Umbilical cord (tissue), 2 donors: ENCODE measurements at places on chromosomes 1 and 21.
A peak's percentile ranks its signal among the peaks of the same experiment; 100 is the strongest.

DNA sequence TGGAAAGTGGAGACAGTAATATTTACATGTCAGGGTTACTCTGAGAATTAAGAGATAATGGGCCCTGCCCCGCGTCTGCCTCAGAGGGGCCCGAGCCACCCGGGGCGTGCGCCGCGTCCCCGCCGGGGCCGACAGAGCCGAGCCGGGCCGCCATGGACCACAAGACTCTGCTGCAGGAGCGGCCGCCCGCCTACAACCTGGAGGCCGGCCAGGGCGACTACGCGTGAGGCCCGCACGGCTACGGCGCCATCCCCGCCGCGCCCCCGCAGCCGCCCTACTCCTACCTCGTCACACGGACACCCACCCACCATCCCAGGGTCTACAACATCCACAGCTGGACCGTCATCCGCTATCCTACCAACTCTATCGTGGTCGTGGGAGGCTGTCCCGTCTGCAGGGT is 35.1 kb upstream of the LRRC39 start:
- DNase-seq: no peak

- DNase-seq: no peak
Measured at GRCh38 chr1:164868990-164869389, 310.0 kb downstream of the PBX1 start.

DNA sequence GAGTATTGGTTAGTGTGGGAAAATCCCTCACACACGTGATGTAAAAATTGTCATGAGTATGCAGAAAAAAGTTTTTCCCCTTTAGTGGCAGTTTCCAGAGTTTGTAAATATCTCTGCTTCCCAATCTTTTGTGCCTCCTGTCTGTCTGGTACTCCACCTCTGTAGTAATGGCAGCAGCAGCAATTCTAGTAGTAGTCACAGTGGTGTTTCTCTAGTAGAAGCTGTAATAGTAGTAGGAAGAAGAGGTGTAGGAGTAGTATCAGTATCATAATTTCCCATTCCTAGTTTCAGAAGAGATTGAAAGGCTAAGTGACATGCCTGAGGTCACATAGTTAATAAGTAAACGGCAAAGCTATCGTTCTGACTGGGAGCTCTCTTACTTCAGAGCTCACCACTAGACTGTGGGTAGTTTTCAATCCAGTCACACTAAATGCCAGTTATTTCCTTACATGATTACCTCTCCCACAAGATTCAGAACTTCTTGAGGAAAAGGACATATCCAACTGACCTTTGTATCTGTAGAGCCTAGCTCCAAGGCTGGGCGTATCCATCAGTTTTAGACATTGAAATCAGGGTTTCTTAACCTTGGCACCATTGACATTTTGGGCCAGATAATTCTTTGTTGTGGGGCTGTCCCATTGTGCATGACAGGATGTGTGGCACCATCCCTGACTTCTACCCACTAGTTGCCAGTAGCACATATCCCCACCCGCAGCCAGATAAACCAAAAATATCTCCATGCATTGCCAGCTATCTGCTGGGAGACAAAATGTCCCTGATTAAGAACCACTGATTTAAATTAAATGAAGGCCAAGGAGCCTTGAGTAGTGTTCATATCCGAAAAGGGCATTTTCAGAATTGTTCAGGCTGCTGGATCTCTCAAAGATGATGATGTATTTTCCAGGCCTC is 135.9 kb downstream of the FGGY start:
- DNase-seq: no peak

DNA sequence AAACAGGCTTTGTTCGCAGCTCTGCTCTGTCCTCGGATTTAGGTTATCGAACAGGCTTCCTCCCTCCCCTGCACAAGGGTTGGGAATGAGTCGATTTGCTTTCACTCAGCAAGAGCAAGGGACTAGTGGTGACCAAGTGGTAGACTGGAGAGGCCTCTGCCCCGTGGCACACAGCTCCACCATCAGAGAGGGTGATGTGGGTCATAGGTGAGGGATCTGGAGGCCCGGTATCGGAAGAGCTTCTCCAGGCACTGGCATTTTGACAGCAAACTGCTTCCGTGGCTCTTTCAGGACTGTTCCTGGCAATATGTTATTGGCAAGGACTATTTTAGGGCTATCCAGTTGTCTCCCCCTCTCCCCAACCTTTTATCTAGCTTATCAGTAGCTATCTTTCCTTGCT is 3.1 kb upstream of the ELF3 start:
- DNase-seq: peak; percentile 21

DNA sequence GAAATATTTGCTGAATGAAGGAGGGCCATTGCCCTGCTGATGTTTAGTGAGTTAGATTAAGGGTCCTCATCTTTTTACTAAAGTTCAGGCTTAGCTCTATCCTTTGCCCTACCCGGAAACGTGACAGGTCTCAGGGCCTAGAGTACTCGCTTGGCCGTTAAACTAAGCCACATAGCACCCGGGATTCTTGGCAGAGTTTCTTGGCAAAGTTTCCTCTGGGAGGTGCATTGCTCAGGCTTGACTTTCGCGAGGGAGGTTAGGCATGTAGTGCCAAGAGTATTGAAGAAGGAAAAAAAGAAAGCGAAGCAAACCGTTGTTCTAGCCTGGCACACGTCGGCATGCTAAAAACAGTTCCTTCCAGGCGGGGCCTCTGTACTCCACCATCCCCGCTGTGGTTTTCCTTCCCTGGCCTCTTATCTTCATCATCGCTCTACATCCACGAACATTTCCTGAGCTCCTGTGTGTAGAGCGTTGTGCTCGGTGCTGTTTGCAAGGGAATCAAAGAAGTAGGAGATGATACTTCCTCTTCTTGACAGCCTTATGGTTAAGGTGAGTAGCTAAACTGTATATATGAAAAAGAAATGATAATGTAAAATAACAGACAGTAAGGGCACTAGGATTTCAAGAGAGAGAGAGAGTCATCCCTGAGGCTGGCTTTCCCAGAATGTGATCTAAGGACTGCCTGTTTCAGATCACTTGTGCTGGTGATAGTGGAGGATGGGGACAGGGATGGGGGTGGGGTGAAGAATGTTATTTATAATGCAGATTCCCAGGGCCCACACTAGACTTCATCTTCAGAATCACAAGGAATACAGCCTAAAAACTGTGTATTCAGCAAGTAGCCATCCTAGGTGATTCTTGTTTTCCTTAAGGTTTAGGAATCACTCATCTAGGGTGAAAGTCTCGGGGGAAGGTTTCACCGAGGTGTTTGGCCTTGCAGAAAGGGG is 18.8 kb downstream of the RNF220 start:
- DNase-seq: peak; percentile 72

DNA sequence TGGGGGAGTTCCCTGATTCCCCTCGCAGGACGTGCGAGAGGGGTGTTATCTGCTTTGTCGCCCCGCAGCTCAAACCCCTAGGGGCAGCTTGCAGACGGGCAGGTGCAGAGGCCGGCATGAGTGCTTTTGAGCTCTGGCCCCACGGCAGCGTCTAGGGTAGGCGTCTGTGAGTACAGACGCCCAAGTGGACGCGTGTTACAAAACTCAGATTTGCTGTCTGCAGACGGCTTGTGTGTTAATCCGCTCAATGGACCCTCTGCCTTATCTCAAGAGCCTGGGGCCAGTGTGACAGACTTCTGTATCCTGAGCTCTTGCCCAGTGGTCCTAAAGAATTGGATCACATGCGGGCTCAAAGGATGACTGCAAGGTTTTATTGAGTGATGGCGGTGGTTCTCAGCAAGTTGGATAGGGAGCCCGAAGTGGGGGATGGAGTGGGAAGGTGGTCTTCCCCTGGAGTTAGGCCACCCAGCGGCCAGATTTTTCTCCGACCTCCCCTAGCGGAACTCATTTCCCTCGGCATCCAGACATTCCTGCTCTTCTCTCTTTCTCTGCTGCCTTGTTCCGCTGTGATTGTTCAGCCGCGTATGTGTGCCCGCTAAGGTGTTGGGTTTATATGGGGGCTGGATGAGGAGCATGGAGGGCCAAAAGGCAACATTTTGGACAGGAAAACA is 9.4 kb downstream of the CFHR4 start:
- no peak for DNase-seq

- no peak for DNase-seq
Measured at GRCh38 chr1:206445911-206446356, 24.3 kb upstream of the IKBKE start.

DNA sequence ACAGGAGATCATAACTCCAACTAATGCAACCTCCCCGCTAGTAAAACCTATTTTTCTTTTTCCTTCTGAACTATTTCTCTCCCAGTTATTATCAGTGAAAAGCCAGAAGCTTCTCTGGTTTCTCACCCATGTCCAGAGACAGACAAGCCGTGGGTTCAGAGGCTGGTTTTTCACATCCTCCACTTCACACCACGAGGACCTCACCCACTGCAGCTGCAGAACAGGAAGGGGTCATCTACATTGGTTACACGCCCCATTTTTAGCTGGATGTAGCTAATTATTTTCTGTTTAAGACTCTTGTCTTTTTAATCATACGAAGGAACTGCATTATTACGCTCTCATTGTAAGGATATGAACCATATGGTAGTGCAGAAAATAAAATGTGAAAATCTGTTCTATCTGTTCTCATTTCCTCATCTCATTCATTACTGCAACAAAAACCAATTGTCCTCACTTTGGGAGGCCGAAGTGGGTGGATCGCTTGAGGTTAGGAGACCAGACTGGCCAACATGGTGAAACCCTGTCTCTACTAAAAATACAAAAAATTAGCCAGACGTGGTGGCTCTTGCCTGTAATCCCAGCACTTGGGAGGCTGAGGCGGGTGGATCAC is 39.1 kb upstream of the CLDN14 start:
- DNase-seq: no peak

DNA sequence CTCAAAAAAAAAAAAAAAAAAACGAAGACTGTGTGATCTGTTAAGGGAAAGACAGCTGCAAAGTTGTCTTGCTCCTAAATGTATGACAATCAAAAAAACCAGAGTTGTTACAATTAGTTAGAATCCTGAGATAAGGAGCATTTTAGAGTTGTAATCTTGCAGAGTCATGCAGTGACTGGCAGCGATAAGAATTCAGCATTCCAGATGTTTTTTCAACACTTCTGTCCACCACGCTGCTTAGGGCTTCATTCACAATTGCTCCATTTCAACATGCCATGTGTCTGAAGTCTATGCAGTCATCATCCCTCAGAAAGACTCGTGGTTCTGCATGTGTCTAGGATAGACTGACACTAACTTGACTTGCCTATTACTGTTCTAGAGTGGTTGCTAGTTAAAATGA is 102.4 kb upstream of the BACE2 start:
- DNase-seq: peak; percentile 50

DNA sequence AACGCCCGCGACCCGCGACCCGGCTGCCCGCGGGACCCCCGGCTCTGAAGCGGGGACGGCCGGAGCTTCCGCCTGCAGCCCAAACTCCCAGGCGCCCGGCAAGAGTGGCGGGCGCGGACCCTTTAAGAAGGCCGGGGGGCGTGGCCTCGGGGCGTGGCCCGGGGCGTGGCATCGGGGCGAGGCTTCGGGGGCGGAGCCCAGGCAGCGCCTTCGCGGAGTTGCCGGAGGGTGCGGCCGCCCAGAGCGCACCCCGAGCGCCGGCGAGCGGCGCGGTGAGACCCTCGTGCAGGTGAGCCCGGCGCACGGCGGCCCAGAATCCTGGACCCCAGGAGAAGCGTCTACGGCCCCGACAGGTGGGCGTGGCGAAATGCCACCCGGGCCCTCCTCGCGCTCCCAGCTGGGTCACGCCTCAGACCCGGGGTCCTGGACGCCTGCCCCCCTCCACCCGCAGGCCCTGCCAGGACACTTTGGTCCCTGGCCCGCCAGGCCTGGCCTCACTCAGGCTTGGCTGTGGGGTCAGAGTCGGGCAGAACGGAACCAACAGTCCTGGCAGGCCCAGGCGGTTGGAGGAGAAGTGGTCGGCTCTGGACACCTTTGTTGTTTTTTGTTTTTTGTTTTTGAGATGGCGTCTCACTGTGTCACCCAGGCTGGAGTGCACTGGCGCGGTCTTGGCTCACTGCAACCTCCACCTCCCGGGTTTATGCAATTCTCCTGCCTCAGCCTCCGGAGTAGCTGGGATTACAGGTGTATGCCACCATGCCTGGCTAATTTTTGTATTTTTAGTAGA is 14.4 kb downstream of the RNF223 start:
- DNase-seq: peak; percentile 61

DNA sequence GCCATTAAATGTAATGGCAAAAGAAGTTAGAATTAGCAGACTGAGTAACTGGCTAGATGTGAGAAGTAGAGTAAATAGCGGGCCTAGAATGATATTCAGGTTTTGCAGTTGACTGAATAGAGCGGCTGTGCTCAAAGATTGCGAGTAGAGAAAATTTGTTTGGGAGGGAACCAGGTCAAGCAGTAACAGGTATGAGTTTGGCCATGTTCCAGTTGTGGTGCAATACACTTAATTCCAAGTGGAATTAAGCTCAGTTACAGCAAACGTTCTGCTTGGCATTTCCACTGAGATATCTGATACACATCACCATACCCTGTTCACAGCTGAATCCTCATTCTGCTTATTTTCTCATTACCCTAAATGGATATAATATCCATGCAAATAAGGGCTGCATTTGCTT is 1382.9 kb downstream of the MRPL39 start:
- DNase-seq: no peak

DNA sequence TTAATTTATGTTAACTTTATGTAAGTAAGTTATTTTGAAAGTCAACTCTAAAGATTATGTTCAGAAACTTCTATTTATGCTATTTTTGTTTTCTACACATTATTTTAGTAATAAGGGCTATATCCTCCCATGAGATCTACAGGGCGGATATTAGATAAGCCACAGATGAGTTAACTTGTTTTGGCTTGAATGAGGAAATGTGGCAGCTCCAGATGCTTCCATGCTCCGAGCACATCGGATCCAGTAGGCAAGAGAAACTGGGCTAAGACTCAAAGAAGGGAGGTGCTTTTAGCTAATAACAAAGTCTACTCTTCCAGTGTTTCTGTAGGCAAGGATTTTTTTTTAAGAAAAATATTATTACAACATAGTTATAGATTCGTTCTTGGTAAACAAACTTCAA is 20.0 kb upstream of the LAMC1 start:
- DNase-seq: peak; percentile 53

DNA sequence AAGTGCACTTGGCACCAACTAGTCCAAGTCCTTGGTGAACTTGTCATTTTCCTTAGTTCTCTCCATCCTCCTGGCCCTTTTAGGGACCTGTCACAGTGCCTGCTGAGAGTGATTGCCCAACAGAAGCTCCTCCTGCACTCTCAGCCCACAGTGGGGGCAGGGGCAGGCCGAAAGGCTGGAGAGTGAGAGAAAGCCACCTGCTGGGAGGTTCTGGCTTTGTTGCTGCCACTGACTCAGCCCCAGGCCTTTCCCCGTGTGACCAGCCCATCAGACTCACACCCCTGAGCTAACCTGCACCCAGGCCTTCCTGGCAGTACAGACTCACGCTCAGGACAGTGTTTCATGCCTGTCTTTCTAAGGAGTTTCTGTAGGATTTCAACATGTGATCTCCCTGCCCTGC is 17.1 kb upstream of the PROK1 start:
- no peak for DNase-seq

GRCh38 chr1:89844241-89844807 is 23.5 kb downstream of the LRRC8D start:
- DNase-seq: no peak

- no peak for DNase-seq
Measured at GRCh38 chr1:27999055-27999454, 39.3 kb downstream of the XKR8 start.

- DNase-seq: no peak
Measured at GRCh38 chr1:34262023-34262853, 85.5 kb downstream of the C1orf94 start.

- DNase-seq: no peak
Measured at GRCh38 chr1:205032508-205032907, 10.5 kb upstream of the CNTN2 start.

GRCh38 chr1:182164273-182164672 is 102.8 kb upstream of the ZNF648 start:
- DNase-seq: no peak

GRCh38 chr1:59025201-59025600 is 241.4 kb upstream of the JUN start:
- DNase-seq: no peak
